ENCODE measurements at places on chromosomes 13 and 19.

DNA sequence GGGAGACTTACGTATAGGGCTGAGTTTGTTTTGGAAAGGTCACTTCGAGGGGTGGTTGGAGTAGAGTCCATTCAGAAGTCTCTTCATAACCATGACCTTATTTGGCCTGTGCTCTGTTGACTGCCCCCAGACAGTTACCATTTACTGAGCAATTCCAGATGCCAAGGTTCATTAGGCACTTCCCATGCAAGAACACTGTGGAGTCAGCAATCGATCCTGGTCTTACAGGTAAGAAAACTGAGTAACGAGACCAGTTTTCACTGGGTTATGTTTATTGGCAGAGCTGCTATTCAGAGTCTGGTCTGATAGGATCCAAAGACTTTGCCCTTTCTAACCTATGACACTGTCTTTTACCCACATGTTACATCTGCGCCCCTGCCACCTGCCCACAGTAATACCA is 134.7 kb downstream of the MTUS2 start:
- no peak for DNase-seq

DNA sequence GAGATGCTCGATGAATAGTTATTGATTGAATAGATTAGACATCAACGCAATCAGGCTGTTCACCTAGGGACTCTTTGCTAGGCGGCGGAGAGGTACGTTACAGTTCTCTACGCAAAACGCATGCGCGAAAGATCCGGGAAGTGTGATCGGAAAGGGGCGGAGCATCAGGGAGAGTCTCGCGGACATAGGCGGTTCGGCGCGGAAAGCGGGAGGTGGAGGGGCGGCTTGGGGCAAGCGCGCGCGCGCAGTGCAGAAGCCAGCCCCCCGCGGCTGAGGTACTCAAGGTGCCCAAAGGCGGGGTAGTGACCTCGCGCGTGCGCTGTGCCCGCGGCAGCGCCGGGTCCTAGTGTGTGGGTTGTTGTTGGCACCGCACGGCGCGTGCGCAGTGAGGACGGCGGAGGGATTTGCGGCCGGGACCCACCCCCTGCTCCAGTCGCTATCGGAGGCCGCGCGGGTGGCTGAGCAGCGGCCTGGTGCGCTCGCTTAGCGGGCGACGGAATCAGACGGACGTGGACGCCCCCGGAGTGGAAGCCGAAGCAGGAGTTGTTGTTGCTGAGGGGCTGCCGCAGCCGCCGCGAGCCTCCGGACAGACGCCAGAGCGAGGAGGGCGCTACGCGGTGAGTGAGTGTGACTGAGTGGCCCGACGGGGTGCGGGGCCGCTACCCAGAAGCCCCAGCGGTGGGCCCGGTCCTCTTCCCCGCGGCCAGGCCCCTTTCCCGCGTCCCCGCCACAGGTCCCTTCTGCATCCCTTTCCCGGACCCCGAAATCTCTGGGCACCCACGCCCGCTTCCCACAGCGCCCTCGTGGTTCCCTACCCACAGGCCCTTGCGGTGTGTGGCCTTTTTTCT is at the start of gene SNRNP70:
SNRNP70 (plus strand) TSS at position 432 of the 848 bp plus-strand sequence. CDS start 964 bp downstream, outside the sequence.
- peak; percentile 100 for DNase-seq

DNA sequence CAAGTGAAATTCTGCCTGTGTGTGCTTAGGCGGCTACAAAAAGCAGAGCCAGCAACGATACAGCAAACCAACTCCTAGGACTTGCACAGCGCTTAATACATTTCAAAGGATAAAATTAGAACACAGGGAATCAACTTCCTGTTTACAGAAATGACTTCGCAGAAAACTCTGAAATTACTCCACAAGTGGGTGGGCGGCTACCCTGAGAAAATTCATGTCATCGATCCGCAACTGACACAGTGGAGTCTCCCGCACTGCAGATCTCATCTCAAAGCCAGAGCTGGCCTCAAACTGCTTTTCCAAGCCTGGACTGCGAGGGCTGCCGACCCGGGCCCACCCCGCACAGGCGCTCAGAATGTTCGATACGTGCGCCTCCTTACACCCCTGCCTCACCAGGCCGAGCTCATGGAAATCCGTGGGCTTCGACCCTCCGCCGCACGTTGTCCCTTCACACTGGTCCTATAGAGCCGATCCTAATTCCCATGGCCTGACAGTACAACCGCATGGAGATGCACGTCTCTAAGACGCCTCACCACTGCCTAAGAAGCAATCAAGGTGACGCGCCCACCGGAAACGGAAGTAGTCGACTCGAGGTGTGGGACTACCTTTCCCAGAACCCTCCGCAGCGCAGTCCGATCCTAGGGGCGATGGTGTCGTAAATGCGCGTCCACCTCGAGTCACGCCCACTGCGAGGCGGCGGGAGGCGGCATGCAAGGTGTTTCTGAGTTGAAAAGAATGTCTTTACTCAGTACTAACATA is at the start of gene ZNF229:
ZNF229 (minus strand) TSS at position 557 of the 759 bp plus-strand sequence. CDS start 5,625 bp downstream, outside the sequence.
- peak; percentile 91 for DNase-seq

- no peak for DNase-seq
These were observed 108.6 kb downstream of the LACC1 start for GRCh38 chr13:43988302-43988701.

- no peak for DNase-seq
These were observed 438.8 kb downstream of the EFNB2 start for GRCh38 chr13:106096661-106097092.
